ENCODE measurements at places on chromosomes 7 and 10.

- DNase-seq = no peak
Observed at GRCh38 chr10:74207691-74208480, 56.9 kb downstream of the ADK start.

DNA sequence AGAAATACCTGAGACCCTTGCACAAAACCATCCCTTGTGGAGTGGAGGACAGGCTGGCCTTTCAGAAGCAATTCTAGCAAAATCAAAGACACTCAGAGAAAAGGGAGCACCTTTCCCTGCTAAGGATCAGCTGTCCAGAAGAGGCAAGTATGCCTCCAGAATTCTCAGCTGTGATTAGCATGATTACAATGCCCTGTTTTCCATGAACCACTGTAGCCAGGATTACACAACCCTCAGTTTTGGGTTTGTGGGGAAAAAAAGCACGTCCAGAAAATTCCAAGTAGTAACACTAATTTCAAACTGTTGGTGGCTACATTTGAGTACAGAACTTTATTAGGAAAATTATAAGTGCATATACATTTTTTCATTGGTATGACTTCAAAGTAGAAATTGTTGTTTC, 15.0 kb downstream of the CXCL12 start:
- no peak for DNase-seq

DNA sequence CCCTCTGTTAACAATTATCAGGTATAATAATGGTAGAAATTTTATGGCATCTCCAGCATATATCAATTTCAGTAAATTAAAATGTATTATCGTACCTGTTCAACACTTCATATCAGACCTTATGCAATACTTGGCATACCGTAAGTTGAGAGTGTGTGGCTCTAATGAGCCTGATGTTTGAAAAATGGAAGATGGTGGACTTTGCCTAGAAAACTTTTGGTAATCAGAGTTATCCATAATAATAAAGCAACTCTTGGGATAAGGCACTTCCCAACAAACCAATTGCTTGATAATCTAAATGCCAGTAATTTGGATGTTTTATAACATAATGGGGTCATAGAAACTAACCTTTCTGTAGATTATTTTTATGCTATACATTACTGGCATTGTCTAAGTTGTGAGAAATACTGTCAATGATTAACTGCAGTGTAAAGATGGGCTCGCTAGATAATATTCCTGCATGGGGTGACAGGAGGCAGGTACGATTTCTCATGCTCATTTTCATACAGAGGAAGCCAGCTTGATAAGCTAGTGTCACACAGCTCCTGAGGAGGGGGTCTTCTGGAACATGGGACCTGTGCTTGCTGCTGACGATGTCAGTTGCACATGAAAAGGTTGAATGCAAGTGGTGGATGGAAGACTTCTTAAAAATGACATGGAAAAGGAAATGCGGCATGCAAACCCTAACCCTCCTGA, 27.8 kb upstream of the DMBT1 start:
- no peak for DNase-seq

- no peak for DNase-seq
Observed at GRCh38 chr7:970744-971143, 4.6 kb downstream of the COX19 start.

DNA sequence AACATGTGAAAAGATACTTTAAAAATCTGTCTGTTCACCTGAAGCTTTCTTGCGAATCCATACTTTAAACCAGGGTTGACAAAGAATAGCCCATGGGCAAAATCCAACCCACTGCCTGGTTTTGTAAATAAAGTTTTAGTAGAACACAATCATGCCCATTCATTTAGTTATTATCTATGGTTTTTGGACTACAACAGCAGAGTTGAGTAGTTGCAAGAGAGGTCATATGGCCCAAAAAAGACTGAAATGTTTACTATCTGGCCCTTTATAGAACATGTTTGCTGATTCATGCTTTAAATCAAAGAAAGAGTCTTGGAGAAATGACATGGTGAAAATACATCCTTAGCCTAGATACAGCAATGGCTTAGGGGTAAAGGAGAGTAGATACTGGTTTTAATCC, 356.2 kb downstream of the RNLS start:
- no peak for DNase-seq

DNA sequence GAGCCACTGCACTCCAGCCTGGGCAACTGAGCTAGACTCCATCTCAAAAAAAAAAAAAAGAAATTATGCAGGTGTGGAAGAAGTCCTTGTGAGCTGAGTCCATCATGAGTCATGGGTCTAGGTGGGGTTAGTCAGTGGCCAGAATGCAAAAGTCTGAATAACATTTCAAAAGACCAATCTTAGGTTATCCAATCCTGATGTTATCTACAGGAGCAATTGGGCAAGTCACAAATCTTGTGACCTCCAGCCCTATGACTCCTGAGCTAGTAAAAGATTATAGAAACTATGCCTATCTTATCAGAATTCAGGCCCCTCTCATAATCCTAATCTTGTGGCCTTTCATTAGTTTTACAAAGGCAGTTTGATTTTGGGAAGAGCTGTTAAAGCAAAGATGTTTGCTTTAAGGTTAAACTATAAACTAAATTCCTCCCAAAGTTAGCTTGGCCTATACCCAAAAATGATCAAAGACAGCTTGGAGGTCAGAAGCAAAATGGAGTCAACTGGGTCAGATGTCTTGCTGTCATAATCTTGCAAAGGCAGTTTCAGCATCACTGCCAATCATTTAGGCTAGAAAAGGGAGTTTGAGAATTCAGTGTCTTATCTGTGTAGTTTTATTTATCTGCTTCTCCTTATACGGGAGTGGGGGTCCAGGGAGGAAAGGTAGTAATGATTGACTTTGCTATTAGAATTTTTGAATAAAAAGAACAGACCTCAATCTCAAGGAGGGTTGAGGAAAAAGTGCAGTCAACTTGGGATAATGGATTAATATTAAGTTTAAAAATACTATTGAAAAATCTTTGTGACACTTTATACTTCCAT, 71.2 kb upstream of the TRIM24 start:
- DNase-seq = no peak

- no peak for DNase-seq
Observed at GRCh38 chr10:92552310-92552709, 21.6 kb downstream of the IDE start.

GRCh38 chr7:151590071-151590849, 70.6 kb upstream of the RHEB start:
- no peak for DNase-seq

- DNase-seq = no peak
Observed at GRCh38 chr10:124150807-124151417, 57.5 kb upstream of the CHST15 start.

GRCh38 chr7:70322856-70323255, 724.6 kb downstream of the AUTS2 start:
- DNase-seq = no peak

- DNase-seq = no peak
Observed at GRCh38 chr10:290026-290725, 154.9 kb downstream of the ZMYND11 start.

GRCh38 chr7:47484923-47485639, 96.8 kb downstream of the TNS3 start:
- no peak for DNase-seq

- no peak for DNase-seq
Observed at GRCh38 chr10:34407324-34407805, 407.7 kb downstream of the PARD3 start.

GRCh38 chr7:13017881-13018280, 330.4 kb downstream of the ARL4A start:
- no peak for DNase-seq

- DNase-seq = no peak
Observed at GRCh38 chr10:95178797-95179196, 15.2 kb upstream of the ACSM6 start.

- no peak for DNase-seq
Observed at GRCh38 chr7:28700096-28700495, 258.0 kb downstream of the TRIL start.

GRCh38 chr10:62764011-62764410, 40.5 kb upstream of the ADO start:
- DNase-seq = no peak

DNA sequence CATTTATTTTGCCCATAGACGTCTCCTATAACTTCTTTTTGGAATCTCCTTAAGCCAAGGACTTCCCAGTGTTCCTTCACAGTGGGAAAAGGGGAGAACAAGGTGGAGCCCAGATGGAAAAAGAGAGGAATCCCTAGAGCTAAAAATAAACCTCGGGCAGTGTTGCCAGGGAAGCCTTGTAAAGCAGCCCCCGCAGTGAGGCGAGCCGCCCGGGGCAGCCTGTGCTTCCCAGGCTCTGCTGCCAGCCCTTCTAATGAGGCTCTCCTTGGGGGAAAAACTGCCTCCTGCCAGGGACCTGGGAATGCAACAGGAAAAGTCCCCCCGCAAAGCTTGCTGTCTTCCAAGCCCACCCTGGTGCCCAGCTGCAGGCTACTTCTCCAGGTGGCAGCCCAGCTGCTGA, 71.7 kb downstream of the SH3PXD2A start:
- no peak for DNase-seq

DNA sequence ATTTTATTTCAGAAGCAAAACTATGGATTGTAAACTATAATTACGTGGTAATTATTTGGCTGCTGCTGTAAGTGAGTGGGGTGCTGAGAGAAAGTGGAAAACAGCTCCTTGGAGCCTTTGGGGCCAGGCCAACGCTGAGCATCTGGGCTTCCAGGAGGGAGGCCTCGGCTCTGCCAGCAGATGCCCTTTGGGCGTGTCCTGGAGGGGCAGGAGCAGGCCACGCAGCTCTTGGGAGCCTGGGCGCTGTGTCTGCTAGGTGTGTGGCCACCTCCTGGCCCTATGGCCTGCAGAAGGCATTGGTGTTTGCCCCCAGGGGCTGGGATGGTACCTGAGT, 423.3 kb downstream of the GLRX3 start:
- DNase-seq = no peak

- no peak for DNase-seq
Observed at GRCh38 chr10:51241461-51241860, 167.2 kb downstream of the PRKG1 start.

DNA sequence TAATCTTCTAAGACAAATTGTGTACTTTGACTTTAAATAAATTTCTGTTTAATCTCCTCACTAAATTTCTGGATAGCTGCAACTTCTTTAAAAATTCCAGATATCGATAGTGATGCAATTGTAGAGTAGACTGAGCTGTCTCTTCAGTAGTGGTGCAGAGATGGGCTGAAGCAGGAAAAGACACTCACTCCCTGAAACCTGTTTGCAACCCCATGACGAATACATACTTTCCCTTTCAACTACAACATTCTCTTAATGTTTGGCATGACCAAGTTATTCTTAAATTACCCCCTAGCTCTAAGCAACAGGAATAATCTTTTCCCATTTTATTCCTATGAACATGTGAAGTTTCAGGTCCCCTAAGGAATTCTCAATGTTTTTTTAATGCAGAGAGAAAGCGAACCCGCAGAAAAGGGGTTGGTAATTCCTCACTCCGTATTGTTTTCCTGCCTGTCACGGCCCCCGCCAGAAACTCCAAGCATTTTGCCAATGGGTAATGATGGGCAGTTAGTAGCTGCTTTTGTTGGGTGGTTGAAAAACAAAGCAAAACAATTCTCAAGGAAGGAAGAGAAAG, 1.3 kb downstream of the THSD7A start:
- no peak for DNase-seq

GRCh38 chr7:38561166-38561565, 70.0 kb downstream of the AMPH start:
- no peak for DNase-seq

- no peak for DNase-seq
Observed at GRCh38 chr10:61503051-61503450, 49.9 kb upstream of the TMEM26 start.

DNA sequence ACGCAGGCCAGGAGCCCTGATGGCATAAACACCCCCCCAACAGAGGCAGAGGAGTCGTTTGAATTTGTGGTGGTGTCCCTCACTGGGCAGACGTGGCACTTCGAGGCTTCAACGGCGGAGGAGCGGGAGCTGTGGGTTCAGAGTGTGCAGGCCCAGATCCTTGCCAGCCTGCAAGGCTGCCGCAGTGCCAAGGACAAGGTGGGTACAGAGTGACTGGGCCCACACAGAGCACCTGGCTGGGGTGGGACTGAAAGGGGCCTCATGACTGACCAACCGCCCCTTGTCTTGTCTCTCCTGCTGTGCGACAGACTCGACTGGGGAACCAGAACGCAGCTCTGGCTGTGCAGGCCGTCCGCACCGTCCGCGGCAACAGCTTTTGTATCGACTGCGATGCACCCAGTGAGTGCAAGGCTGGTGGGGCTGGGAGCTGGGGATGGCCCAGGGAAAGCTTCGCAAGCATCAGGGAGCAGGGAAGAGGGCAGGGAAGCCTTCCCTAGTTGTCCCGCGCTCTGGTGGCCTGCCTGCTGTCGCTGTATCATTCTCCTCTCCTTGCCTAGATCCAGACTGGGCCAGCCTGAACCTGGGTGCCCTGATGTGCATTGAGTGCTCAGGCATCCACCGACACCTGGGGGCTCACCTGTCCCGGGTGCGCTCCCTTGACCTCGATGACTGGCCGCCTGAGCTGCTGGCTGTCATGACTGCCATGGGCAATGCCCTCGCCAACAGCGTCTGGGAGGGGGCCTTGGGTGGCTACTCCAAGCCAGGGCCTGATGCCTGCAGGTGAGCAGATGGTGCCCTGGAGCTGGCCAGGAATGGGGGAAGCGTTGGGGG, 25.4 kb downstream of the GBX1 start:
- no peak for DNase-seq

DNA sequence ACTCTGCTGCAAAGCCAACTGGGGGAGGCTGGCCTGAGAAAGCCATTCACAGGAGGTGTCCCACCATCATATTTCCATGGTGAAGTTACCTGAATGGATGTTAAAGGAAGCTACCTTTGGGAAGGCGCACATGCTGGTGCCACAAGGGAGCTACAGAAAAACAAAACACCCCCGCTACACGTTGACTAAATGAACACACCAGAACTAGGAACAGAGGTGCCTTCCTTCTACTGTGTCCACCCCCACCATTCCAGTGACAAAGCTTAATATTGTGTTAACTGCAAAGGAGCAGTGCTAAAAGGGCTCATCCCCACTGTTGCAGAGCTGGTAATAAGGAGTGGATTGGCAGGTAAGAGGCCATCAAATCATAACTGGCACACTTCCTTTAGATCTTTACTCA, 420.0 kb upstream of the PODXL start:
- DNase-seq = no peak

- no peak for DNase-seq
Observed at GRCh38 chr10:31549896-31550295, 230.9 kb downstream of the ZEB1 start.

GRCh38 chr7:102115181-102115580, 171.5 kb upstream of the SH2B2 start:
- no peak for DNase-seq

DNA sequence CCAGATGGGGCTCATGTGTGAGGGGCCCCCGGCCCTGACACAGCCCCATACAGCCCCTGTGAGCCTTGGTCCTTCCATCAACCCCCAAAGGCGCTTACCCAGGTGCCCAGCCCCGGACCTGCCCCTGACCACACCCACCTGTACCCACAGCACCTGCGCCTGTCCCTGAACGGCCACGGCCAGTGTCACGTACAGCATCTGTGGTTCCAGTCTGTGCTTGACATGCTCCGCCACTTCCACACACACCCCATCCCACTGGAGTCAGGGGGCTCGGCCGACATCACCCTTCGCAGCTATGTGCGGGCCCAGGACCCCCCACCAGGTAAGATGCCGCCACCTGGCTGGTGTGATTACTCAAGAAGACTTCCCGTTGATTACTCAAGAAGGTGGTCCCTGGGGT, 33.5 kb downstream of the SH2B2 start:
- DNase-seq = no peak
